NCI-H2107 (cell line): ENCODE measurements at places on chromosomes 7 and 10.

DNA sequence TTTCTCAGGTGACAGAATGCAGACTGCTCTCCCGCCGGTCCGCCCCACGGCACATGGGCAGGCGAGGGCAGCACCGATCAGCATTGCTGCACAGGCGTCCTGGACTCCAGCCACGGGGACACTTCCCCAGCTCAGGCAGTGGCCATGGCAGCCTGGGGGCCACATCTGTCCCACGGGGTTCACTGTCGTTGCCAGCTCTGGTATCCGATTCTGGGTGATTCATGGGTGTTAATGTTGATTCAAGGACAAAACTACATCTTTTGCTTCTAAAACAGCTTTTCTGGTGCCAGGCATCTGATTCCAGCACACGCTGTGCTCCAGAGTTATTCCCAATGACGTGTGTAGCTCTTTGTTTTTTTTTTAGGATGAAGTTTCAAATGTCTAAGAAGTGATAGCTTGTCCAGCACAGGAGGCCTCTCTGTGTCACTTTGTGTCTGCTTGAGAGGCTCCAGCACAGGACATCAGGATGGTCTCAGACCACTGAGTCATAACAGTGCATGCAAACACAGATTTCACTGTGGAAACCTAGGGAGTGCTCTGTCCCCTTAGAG is 218.0 kb downstream of the WDR37 start:
- no peak for DNase-seq

GRCh38 chr10:68103901-68104300 is 5.4 kb upstream of the MYPN start:
- DNase-seq, result no peak

DNA sequence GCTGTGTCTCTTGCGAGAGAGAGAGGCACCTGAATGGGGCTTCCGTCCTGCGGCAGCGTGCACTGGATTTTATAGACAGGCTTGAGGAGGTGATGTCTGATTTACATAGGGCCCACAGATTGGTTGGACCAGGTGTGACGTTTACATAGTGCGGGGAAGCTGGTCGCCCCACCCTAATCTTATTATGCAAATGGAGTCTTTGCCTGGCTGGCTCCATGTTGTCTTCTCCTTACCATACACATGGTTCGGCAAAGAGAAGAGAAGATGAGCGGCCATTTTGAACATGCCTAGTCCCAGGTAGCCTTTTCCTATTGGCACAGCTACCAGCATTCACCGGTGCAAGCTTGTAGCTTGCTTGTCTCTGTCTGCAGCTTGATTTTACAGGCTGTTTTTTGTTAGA is 238.5 kb upstream of the GALNT17 start:
- no peak for DNase-seq

DNA sequence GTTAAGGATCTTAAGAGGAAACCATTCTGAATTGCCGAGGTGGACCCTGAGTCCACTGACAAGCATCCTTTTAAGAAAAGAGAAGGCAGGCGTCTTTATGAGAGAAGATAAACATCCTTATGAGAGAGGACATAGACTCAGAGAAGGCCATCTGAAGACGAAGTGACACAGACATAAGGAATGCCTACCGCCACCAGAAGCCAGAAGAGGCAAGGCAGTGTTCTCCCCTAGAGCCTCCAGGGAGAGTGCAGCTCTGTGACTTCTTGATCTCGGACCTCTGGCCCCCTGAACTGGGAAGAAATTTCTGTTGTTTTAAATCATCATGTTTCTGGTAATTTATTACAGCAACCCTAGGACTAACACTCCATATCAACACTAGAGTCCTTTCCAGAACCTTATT is 25.2 kb upstream of the ING3 start:
- DNase-seq, result no peak

GRCh38 chr10:100006243-100006886 is 3.4 kb downstream of the DNMBP start:
- DNase-seq, result no peak

DNA sequence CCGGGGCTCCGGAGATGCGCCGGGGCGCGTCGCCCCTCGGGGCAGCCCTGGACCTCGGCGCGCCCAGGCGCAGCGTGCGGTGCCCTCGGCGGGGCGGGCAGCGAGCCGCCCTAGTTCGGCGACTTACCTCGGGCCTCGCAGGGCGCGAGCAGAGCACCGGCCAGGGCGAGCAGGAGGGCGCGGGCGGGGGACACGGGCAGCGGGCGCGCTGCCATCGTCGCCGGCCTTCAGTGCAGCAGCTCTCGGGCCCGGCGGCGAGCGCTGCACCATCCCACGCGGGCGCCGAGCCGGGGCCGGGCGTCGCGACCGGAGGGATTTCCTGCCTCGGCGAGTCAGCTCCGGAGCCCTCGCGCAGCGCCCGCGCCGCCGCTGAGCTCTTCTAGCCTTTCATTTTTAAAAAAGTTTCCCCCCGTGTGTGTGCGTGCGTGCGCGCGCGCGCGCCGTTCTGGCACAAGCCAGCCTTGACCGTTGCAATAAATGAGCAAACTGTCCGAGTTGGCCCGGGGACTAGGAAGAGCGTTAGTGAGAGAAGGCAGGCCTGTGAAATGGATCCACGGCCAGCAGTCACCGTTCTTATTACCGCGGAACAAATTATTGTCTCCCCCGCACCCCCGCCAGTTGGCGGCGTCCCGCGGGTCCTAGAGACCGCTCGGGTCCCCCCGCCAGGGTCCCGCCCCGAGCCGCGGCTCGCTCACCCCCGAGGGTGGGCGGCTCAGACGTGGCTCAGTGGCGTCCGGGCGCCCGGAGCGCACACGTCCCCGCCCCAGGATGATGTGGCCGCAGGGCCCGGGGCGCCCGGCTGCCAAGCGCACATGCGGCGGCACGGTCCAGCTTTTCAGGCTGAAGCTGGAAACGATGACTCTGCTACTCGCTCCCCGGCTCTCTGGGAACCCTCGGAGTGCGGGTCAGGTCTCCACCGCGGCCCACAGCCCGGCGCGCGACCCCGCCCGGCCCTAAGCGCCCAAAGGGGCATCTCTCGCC is at the start of gene ADAM12:
Gene ADAM12, minus strand, starts transcription at position 547 of the 981 bp plus-strand sequence. Its CDS starts 332 bp downstream, at position 215.
- no peak for DNase-seq

- DNase-seq, result no peak
Measured at GRCh38 chr10:35185260-35186034, 58.8 kb downstream of the CREM start.

DNA sequence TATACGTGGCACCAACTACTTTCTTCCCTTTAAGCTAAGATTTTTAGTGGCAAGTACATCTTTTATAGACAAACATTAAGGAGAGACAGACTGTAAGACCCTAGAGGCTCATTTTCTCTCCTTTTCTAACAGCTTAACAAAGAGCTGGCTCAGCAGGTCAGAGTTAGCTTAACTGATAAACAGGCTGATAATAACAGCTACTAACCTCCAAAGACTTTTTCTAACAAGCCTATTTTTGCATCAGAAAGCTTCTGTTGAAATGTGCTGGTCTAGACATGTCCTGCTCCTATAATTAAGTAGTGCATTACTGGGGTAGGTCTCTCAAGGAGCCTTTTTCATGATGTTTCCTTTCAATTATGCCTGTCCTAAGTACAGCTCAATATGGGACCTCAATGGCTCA is 238.2 kb upstream of the FAM3C start:
- no peak for DNase-seq

DNA sequence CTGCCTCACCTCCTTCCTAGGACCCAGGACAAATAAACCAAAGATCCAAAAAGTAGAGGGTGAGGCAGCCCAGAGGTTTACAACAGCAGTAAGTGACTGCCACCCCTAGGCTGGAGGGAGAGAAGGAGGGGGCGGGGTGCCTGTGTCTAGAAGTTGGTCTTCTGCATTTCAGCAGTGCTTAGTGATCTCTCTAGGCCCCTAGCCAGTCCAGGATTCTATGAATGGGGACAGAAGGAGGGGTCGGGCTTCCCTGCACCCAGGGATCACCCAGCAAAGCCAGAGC is 62.8 kb upstream of the KDM7A start:
- no peak for DNase-seq

DNA sequence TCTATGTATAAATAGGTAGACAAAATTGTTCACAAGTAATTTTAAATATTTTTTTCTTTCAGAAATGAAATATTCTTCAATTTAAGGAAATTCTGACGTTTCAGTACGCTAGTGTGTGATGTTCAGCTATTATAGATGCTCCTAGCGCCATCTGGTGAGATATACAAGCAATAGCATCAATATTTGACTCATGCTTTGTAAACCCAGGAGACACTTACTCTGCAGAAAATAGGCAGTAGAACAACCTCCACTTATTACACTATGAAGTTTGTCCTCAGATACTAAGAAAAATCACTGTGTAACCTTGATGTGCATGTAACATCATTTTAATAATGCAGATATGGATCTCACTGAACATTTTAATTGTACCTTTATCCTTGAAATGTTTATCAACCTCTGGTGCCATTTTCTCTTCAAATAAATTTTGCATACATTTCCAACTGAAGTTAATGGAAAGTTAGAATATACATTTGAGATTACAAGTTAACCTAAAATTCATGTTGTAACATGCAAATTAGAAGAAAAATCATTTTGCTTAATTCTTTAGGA is 151.5 kb upstream of the FAM3C start:
- peak; percentile 34 for DNase-seq
